ENCODE measurements at places on chromosomes 11 and 22.

- DNase-seq = no peak
Observed at GRCh38 chr11:16016468-16016829, 339.9 kb downstream of the SOX6 start.

DNA sequence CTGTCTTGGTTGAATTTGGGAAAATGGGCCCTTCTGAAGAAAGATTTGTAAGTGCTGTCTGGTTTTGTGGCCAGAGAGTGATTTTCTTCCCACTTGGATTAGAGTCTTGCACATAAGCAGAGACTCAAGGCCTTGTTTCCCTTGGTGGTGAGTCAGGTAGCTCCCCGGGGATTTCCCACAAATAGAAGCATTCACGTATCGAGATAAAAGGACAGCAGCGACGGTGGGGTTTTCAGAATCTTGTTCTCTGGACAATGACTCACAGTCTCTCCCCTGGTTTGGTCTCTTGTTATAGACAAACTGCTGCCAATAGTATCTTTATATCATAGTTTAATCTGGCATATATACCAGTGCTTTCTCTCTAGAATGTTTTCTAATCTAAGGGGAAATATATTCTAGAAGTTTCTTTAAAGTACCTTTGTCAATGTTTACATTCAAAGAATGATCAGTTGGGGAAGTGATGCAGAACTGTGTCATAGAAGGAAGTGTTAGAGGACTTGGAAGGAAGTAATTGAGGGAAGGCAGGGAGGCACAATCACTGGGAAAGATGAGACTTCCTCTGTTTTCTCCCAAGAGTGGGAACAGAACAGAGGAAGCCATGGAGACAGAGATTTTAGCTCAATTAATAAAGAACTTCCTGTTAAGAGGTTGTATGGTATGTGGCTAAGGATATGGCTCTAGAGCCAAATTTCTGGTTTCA, 18.1 kb downstream of the POLA2 start:
- peak; percentile 46 for DNase-seq

- peak; percentile 72 for DNase-seq
Observed at GRCh38 chr11:64850979-64851567, 6.6 kb upstream of the CDC42BPG start.

DNA sequence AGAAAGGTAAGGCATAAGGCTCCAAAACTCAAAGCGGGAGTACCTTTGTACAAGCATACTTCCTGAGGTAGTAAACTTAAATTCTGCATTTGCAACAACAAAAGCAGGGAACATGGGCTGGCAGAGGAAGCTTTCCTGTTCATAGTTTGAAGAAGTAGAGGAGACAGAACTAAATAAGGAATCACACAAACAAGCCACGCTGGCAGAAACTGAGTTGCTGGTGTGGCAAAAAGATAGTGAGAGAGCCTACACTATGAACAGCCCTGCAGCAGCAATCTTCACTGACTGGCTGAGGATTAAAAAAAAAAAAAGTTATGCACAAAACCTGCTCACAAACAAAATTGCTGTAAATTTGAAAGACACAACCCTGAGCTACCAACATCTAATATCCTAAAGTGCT, 46.5 kb downstream of the FCHSD2 start:
- DNase-seq = no peak

GRCh38 chr11:72478669-72479068, 44.3 kb upstream of the CLPB start:
- DNase-seq = no peak

DNA sequence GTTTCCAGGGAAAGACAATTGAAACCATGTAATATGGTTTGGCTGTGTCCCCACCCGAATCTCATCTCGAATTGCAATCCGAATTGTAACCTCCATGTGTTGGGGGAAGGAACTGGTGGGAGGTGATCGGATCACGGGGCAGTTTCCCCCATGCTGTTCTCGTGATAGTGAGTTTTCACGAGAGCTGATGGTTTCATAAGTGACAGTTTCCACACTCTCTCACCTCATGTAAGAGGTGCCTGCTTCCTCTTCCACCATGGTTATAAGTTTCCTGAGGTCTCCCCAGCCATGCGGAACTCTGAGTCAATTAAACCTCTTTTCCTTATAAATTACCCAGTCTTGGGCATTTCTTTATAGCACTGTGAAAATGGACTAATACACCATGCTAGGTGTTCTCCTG, 148.3 kb upstream of the CADM1 start:
- DNase-seq = no peak

- DNase-seq = no peak
Observed at GRCh38 chr11:61138935-61139334, 22.3 kb downstream of the VPS37C start.

- DNase-seq = no peak
Observed at GRCh38 chr11:126891556-126892217, 108.9 kb downstream of the KIRREL3 start.

- DNase-seq = no peak
Observed at GRCh38 chr11:122647736-122648275, 7.7 kb upstream of the UBASH3B start.

GRCh38 chr11:17014321-17014832, at the start of gene PLEKHA7:
Gene PLEKHA7, minus strand, starts transcription at chr11:17014414. Its CDS starts 13 bp downstream, at chr11:17014401.
- DNase-seq = peak; percentile 27

- DNase-seq = peak; percentile 81
Observed at GRCh38 chr11:116853461-116854073, 16.1 kb upstream of the APOA1 start.

GRCh38 chr22:38927033-38927781, 30.2 kb upstream of the APOBEC3A start:
- DNase-seq = peak; percentile 40

DNA sequence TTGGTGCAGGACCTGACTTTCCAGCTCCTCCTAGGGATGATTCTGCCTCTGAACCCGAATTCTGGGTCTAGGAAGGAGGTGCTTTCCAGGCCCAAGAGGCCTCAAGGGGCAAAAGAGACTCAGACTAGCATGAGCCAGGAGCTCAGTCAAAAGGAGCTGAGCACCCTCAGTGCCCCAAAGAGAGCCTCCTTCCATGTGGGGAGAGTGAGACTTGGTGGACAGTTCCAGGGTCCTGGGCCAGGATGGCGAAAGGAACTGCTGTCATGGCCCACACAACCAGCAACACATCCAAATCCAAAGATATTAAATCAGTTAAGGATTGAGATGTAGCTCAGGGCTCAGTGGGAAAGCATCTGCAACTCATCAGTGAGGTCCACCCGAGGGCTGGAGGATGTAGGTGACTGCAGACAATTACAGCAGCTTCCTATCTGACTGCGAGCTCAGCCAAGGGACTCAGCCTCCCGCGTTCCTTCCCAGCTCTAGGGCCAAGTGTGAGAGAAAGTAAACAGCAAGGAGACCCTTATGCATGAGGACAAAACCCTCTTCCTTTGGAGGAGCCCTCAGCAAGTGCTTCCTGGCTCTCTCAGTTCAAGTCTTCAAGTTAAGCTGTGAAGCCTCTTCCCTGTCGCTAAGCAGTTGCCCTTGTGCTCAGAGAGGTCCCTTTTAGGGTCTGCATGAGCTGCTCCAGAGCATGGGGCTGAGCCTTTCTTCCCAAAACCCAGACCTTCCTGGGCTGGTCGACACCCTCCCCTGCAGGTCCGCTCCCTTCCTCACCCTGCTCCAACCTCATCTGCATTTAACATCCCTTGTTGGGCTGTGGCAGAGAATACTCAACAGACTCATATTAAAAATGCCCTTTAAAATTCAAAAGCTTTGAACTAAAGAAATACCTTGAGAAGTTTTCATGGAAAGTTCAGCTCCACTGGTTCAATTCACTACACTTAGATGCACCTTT, 35.8 kb downstream of the C11orf58 start:
- DNase-seq = no peak

- no peak for DNase-seq
Observed at GRCh38 chr11:114399490-114400215, 658 bp downstream of the C11orf71 start.

DNA sequence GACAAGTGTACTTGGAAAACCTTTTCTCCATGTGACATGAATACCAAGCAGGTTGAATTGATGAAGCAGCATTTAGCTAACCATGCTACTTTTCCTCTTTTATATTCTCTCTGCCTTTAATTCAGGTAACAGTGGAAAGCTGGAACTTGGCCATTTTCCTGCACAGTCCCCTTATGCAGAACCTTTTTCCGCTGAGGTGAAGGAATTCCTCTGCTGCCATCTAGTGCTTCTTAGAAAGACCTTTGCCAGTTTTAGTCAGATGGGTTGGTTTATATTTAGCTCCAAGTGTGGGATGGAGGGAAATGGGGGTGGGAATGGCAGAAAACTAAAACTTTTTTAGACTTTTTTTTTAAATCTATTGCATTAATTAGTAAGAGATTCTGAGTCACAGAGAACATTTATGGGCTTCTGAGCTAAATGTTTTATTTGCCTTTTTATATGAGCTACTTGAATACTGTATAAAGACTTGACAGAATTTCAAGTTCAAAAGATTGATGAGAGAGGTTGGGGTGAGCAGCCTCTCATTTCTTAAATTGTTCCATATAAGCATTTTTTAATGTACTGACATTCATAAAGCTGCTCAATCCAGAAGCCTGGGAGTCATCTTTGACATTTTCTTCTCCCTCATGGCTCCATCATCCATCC, 153.9 kb upstream of the ZC3H12C start:
- no peak for DNase-seq

DNA sequence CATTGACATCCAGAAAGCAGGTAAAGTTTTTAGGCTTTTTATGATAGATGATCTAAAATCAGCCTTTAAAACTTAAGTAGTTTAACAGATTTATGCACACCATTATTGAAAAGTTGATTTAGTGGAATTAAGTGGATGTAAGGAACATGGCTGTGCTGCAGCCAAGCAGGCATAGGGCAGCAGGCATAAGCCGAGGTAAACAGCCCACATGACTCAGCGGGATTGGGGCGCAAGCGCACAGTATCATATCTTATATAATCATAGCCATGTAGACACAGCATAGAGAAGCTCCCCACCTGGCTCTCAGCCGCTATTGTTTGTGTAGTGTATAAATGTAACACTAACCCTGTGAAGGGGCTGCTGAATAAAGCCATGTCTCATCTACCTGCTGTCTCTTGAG, 157.5 kb downstream of the WNT11 start:
- DNase-seq = peak; percentile 4

DNA sequence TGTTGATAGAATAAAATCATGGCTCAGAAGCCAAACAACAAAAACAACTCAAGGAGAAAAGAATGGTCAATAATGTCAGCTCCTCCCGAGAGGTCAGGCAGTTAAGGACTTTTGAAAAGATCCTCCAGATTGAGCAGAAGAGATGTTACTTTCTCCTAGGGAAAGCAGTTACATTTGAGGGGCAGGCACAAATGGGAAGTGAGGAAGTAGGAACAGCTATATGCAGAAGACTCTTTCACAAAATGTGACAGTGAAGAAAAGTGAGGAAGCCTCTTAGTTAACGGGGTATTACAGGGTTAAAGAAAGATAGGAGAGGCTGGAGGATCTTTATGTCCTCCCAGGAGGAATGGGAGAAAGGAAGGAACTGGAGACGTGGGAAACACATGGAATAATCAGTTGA, 3.4 kb downstream of the DCHS1 start:
- DNase-seq = no peak

DNA sequence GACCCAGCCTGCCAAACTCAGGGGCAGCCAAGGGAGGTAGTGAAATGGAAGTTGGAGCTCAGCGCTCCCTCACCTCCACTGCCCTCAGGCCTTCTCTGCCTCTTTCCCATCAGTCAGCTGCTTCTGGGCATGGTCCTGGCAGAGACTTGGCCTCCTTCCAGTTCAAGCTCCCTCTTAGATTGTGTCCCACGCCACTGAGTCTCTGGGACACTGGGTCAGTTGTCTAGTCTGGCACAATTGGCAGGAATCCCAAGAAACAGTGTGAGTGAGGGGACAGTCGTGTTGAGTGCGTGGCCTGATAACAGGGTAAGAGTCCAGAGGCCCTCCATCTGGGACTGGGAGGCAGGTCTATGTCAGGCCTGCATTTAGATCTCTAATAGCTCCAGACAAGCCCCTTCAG, 7.1 kb upstream of the SLC35E4 start:
- DNase-seq = no peak

GRCh38 chr11:3216027-3216525, 2.5 kb downstream of the MRGPRG start:
- no peak for DNase-seq

- DNase-seq = no peak
Observed at GRCh38 chr11:30811226-30811755, 225.1 kb upstream of the MPPED2 start.

DNA sequence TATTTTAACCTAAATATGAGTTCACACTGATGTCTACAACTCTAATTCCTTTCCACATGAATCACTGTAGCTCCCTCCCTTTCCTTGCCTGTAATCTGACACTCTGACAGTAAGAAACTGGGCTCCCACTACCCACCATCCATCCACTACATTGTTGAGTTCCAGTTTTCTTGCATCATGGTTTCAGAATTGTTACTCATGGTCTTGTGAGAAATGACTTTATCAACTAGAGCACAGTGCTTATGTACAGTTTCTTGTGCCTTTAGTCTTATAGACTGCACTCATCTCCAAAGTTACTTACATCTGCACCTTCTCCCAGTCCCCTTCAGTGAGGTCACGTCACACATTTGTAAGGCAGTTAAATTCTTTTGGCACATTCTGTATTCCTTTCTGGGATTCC, 78.6 kb downstream of the RTL6 start:
- no peak for DNase-seq

- no peak for DNase-seq
Observed at GRCh38 chr11:567629-568292, 7.0 kb downstream of the RASSF7 start.

GRCh38 chr11:62370743-62371440, 33.6 kb downstream of the ASRGL1 start:
- peak; percentile 56 for DNase-seq

DNA sequence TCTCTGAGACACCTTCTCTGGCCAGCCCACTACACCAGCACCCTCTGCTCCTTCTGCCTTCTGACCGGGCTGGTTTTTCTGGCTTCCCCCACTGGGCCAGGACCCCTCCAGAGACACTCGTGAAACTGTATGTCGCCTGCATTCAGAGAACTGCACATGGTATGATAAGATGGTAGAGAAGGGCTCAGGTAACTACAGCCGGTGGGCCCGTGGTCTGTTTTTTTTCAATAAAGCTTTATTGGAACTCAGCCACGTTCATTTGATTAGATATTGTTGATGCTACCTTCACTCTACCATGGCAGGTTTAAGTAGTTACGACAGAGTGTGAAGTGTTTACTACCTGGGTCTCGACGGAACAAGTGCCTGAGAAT, 514.0 kb downstream of the TBC1D22A start:
- DNase-seq = no peak

DNA sequence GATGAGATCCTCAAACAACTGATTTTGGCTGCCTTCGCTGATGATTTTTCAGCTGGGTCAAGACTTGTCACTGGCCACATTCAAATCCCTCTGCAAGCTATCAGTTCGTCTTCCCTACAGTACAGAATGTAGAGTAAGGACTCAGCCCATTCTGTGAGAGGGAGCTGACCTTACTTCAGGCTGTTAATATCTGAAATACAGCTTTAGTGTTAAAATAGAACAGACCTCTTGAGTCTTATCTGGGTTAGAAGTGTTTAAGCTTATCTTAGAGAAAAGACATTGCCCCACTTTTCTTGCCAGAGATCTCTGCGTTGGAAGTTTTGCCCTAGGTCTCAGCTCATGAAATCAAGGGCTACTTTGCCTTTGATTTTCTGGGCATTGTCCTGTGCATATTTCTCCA, 383.4 kb upstream of the LARGE1 start:
- DNase-seq = no peak

- no peak for DNase-seq
Observed at GRCh38 chr11:16769386-16769785, 30.9 kb downstream of the C11orf58 start.
